ENCODE measurements at places on chromosomes 5 and 9. TPM values are rescaled to one million over a fixed set of nuclear protein-coding genes. Genes with fewer than 3 reads are reported as not detected.

DNA sequence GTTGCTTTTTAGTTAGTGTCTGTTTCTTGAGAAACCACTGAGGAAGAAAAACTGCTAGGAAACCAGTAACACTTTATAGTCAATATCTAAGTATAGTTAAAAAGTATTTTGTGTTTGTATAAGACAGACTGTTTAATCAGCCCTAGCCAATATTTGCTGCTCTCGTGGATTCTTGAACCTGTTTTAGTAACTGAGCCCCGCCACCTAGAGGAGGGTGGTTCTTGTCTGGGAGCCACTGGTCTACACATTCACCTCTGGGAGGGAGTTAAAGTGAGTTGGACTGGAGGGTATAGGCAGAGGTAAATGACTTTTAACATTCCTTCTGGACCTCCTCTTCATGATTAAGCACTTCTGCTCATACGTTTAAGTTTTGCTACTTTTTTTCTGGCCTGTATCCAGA lies 117.2 kb downstream of the SPATA31D1 start:
- DNase-seq, result no peak

- DNase-seq, result no peak
Measured at GRCh38 chr5:8560776-8561175, 691.8 kb downstream of the MTRR start.

The CBY3 gene
- total RNA-seq, result not detected

The UBAP2 gene
- total RNA-seq, result 25.5 TPM

GRCh38 chr5:4570047-4570995 lies 569.8 kb upstream of the ADAMTS16 start:
- no peak for DNase-seq

DNA sequence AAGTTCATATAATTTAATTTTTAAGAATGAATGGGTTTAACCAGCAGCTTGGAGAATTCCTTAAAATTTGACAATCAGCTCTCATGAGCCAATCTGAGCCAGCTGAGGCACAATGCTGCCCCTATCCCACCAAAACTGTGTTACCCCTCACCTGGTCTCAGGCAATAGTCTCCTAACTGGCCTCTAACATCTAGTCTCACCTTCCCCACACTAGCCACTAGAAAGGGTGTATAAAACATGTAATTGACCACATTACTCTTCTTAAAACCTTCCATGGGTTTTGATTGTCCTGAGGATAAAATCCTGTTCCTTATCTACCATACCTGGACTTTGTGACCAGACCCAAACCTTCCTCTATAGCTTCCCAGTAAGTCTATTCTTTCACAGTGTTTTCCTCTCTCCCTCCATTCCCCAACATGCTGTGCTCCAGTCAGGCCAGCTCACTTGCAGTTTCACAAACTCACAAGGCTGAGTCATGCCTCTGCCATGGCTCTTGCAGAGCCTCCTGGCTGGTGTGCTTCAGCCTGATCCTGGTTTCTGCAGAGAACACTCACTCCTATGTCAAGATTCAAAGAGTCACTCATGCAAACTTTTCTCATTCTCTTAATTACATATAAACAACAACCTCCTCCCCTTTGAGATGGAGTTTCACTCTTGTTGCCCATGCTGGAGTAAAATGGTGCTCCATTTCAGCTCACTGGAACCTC lies 16.0 kb upstream of the ZCCHC7 start:
- peak; percentile 61 for DNase-seq

DNA sequence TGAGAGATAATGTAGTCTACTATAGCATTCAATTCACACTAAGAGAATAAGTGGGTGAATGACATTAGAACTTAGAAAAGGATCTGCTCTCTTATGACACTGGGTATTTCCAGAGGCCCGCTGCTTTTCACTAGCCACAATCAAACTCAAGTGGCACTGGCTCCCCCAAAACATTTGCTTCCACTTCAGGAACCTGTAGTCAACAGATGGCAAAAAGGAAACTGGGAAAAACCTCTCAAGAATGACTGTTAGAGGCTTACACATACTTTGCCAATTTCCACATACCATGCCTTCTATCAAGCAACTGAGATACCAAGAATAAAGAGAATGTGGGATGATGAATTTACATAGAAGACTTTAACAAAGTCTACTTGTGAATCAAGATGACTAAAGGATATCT lies 11.2 kb downstream of the POC5 start:
- DNase-seq, result no peak

The PRRT1B gene
- not detected for total RNA-seq

GRCh38 chr9:125428902-125429467 lies 167.4 kb downstream of the GAPVD1 start:
- no peak for DNase-seq

DNA sequence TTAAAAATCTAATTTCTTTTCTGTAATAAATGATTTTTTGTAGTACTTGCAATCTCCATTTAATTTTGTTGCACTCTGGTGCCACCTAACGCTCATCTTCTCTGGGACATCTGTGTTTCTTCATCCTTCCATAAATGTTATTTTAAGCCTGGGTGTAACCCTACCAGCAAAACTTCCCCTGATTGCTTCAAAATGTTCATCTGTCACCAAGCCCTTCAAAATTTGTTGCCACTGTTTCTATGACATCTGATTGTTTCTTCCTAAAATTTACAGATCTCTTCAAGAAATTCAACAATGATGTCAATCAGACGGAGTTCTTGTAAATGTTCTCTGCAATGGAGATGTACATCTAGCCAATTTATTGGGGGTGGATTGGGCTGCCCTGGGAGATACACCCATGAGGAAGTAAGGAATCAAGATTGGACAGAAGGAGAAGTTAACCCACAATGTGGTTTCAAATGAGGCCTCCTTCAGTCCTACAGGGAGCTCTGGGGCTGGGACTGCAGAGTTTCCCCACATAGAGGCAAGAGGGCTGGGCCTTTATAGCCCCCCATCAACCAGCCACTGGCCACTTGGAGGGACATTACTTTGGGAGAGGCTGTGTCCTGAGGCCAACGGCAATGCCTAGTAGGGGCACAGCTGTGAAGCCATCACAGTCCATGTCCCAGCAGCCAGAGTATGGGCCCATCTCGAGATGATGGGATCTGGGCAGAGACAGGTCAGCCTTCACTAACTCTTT lies 23.3 kb downstream of the MCTP1 start:
- no peak for DNase-seq

DNA sequence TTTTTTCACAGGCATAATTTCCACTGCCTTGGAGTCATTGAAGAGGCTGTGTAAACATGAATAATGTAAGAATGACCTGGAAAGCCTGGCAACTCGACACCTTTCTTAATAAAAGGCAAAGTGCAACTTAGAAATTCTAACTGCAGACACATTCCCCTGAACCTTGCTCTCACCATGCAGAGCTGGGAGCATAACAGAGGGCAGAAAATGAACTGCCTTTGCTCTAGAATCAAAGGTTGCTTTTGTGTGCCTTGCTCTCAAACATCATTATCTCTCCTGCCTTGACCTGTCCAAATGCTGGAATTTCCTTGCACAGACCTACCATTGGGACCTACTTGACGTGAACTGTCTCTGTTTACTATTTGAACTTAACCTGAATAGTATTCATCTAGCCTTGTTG lies 462.0 kb upstream of the ZNF462 start:
- DNase-seq, result no peak

- DNase-seq, result no peak
Measured at GRCh38 chr9:37942621-37943344, 38.9 kb upstream of the SLC25A51 start.

DNA sequence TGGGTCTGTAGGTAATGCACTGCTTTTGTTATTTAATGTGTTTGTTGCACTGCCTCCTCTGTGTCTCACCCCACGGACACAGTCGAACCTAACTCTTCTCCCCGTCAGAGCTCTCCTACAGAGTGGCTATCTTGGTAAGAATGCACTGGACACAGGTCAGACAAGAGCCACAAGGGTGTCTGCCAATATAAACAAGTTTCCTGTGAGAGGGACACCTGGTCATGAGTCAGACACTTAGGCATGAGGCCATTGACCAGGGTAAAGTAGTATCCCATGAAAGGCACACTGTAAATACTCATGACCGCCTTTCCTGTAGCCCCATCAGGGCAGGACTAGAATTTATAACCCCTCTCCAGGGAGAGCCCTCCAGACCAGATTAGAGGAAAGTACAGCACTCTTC lies 115.5 kb downstream of the SLC12A2 start:
- DNase-seq, result peak; percentile 87

Data from kidney epithelial cell (primary cell).